ENCODE measurements at places on chromosomes 1 and 21. TPM values are rescaled to one million over a fixed set of nuclear protein-coding genes. Genes with fewer than 3 reads are reported as not detected.

Gene RPS6KC1
- total RNA-seq, result 11.5 TPM

- no peak for DNase-seq
Observed at GRCh38 chr21:44946254-44947041, 6.6 kb downstream of the SLX9 start.

Gene RIMKLA
- total RNA-seq, result 0.19 TPM

DNA sequence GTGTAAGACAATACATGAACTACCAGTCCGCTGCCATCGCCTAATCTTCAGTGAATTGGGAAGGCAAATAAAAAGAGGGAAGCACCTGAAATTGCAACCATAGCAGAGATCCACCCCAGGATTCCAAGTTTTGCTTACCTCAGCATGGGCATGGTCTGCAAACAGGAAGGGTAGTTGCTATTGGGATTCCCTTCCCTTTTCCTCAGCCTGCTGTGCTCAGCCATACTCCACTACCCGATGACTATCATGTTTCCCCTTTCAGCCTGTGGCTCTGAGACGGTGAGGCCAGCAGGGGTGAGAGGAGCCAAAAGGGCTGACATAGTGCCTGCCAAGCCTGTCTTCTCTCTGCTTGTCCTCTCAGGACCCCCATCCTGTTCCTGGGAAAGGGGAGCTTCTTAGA is 64.2 kb downstream of the GPR137B start:
- DNase-seq, result no peak

DNA sequence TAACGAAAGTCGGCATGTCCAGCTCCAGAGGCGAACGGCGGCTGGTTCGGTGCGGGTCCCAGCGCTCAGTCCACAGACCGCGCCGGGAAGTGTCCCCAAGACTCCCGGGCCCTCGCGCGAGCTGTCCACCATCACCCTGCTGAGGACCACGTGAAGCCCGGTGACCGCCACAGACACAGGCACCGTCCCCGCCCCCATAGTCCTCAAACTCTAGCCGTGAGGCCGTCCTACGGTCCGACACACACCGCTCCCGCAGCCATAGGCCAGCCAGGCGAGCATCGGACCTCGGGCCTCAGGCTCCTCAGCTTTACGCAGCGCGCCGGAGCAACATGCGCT is 535 bp downstream of the SETD4 start:
- DNase-seq, result no peak

DNA sequence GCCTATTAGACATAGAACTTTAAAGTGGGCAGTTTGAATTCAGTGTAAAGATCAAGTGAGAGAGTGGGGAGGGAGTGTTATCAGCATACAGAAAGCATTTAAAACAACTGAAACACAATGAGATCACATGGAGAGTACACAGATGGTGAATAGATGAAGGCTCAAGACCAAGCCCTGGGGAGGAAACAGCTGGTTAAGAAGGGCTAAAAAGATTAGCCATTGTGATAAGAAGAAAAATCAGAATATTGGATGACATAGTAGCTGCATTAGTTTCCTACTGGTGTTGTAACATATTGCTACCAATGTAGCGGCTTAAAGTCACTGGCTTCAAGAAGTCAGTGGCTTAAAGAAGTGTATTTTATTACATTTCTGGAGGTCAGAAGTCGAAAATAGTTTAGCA is 443.4 kb upstream of the RGS18 start:
- DNase-seq, result no peak

Data from GM12878 (cell line).